ENCODE measurements at places on chromosomes 4 and X. TPM values are rescaled to one million over a fixed set of nuclear protein-coding genes. Genes with fewer than 3 reads are reported as not detected.

GRCh38 chr4:142559986-142560385 lies 286.1 kb downstream of the INPP4B start:
- no peak for DNase-seq

Gene PCDH7
- total RNA-seq, result 48.4 TPM

DNA sequence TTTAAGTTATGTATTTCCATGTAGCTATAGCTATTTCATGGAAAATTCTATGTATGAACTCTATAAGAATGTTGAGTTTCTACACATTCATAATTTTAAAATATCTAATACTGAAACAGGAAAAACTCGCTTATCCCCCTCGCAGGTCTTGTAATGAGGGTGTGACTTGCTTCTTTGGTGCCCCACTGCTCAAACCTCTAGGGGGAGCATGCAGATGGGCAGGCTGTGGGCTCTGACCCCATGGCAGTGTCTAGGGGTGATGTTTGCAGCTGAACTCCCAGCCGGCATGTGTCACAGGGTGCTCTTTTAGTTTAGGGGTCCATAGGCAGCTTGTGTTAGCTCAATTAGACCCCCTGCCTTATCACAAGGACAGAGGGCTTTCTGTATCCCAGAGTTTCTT lies 1825.7 kb upstream of the ADGRL3 start:
- DNase-seq, result no peak

DNA sequence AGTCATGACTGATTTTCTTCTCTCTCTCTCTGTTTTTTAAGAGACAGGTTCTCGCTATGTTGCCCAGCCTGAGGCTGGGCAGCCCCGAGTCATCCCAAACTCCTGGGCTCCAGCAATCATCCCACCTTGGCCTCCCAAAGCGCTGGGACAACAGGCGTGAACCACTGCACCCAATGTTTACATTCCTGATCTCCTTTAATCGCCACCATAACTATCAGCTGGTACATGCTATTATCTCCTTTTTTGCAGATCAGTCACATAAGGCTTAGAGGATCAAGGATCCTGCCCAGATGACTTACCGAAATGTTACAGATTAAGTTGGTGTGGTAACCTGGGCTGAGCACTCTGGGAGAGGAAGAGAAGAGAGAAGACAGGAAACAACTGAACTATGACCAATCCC lies 1.5 kb upstream of the USP46 start:
- no peak for DNase-seq

- no peak for DNase-seq
These were observed 132.1 kb upstream of the NEIL3 start for GRCh38 chr4:177177541-177178081.

- DNase-seq, result no peak
These were observed 41.4 kb upstream of the USP9X start for GRCh38 chrX:41043674-41044345.

- no peak for DNase-seq
These were observed 30.2 kb upstream of the NKX6-1 start for GRCh38 chr4:84529169-84529751.

DNA sequence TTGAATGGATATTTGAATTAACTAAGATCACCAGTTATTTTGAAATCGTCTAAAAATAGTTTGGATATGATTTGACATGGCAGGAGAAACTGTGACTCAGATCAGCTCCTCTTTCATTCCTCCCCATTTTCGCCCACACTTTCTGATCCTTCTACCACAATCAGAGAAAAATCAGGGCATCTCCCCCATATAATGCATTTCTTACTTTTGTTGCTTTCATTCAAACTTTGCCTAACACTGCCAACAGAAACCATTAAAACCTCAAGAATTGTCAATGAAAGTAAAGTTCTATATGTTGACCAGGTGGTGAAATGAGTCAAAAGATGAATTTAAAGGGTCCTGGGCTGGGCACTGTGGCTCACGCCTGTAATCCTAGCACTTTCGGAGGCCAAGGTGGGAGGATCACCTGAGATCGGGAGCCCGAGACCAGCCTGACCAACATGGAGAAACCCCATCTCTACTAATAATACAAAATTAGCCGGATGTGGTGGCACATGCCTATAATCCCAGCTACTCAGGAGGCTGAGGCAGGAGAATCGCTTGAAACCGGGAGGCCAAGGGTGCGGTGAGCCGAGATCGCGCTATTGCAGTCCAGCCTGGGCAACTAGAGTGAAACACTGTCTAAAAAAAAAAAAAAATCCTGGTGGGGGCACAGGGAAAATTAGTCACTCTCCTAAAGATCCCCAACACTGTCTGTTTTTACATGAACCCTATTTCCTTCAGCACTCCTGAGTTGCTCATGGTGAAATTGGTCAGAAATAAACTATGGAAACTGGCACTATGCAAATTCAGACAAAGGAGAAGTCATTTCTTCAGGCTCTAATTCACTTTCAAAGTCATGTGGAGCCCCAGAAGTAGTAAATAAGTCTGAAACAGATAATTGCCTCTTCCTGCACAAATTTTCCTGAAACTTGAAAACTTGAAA lies 122.8 kb upstream of the NOCT start:
- no peak for DNase-seq

Measured in thyroid gland (tissue), 4 donors.